ENCODE measurements at places on chromosomes 7 and 10. TPM values are rescaled to one million over a fixed set of nuclear protein-coding genes. Genes with fewer than 3 reads are reported as not detected.

DNA sequence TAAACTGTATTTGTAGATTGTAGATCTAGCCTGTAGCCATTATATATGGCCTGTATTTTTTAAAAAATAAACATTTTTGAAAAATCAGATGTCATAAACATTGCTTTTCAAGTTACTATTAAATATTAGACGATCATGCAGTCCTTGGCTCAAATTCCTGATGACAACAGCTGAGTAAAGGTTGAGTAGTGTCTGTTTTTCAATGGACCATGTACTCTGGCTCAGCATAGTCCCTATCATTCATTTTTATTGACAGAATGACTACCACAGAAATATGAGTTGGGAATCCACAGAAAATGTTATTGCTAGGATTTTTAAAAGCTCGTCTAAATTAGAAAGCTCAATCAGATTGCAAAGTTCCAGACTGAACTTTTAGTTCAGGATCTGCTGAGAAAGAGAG is 145.4 kb downstream of the SORCS1 start:
- DNase-seq, result no peak

GRCh38 chr10:99460070-99460469 is 29.6 kb upstream of the GOT1 start:
- DNase-seq, result no peak

- DNase-seq, result no peak
These were observed 46.8 kb downstream of the TYW1B start for GRCh38 chr7:72781161-72781560.

DNA sequence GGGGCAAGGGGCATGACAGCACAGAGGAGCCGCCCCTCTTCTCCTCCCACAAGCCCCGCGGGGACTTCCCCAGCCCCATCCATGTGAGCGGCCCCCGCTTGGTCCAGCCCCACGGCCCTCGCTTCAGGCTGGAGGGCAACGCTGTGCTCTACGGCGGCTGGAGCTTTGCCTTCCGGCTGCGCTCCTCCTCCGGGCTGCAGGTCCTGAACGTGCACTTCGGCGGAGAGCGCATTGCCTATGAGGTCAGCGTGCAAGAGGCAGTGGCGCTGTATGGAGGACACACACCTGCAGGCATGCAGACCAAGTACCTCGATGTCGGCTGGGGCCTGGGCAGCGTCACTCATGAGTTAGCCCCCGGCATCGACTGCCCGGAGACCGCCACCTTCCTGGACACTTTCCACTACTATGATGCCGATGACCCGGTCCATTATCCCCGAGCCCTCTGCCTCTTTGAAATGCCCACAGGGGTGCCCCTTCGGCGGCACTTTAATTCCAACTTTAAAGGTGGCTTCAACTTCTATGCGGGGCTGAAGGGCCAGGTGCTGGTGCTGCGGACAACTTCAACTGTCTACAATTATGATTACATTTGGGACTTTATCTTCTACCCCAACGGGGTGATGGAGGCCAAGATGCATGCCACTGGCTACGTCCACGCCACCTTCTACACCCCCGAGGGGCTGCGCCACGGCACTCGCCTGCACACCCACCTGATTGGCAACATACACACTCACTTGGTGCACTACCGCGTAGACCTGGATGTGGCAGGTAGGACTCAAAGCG is 5.1 kb downstream of the AOC1 start:
- no peak for DNase-seq

- no peak for DNase-seq
These were observed 99.1 kb downstream of the NRP1 start for GRCh38 chr10:33235251-33235884.

- no peak for DNase-seq
These were observed 88.8 kb upstream of the KIF5B start for GRCh38 chr10:32144817-32145688.

- DNase-seq, result no peak
These were observed 11.8 kb downstream of the FAS start for GRCh38 chr10:89002226-89002978.

DNA sequence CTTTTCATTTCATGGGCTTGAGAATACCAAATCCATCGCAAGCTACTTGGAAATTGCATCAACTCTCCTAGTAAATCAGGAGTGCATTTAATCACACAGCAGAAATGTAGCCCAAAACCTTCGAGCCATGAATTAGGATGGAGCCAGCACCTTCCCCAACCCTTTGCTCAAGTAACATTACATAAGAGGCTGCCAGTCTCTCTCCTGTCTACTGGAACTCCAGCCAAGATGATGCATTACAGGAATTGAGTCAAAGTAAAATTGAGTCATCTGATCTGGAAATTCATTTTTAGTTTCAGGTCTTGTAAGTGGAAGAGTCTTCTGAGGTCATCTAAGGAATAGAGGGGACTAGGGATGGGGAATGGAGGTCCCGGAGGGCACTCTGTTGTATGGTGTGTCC is 69.7 kb upstream of the FHIP2A start:
- DNase-seq, result no peak

DNA sequence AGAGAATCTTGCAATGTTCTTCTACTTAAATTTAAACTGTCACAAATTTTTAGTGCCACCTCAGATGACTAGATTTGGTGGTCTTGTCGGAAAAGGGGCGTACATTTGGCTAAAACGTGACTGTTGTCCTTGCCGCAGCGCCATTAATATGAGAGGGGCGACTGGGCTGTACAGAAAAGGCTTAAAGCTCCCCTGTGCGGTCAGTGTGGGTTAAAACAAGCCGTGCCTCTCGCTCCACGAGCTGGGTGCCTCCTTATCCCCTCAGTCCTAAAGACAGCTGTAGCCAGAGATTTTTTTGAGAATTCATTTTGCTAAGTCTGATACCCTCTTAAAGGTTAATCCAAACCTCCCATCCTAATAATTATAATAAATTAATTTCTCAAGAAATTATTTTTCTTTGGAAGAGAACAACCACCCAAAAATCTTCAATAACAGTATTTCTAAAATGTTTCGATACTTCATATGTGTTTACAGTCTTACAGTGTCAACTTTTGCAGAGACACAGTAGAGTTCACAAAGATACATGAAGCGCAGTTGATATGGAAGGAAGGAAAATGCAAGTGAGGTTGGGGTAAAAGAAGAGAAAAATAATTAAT is 68.6 kb downstream of the C7orf25 start:
- no peak for DNase-seq

GRCh38 chr10:8369666-8370065 is 315.2 kb downstream of the GATA3 start:
- DNase-seq, result no peak

GRCh38 chr10:130048081-130048480 is 62.5 kb downstream of the C10orf143 start:
- peak; percentile 24 for DNase-seq

DNA sequence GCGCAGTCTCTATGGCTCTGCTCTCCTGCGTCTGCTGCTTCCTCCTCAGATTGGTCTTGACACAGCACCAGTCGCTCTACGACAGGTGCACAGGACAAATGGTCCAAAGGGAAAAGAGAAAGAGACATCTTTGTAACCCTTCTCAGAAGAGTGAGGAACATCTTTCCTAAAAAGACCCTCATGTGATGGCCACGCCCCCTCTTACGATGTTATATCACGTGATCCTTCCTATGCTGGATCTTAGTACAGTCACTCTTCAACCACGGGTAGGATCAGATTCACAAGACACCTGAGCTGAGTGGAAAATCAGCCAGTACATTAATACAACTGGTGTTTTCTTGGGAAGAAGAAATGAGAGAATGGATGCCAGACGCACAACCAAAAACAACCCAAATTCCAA is 262.2 kb upstream of the CELF2 start:
- DNase-seq, result no peak

DNA sequence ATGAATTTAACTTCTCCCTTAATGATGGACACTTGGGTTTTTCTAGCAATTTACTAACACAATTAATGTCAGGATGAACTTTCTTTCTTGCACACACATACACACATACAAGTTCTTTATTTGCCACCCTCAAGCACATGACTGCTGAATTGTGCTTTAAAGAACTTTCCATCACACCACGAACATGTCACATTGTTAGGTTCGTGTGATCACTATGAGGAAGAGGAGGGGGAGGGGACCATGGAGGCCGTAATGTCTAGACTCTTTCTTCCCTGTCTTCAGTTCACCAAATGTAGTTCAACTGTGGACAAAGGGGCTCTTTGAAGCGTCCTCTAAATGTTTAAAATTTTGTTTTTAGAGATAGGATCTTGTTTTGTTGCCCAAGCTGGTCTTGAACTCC is 31.0 kb downstream of the NUP42 start:
- no peak for DNase-seq

DNA sequence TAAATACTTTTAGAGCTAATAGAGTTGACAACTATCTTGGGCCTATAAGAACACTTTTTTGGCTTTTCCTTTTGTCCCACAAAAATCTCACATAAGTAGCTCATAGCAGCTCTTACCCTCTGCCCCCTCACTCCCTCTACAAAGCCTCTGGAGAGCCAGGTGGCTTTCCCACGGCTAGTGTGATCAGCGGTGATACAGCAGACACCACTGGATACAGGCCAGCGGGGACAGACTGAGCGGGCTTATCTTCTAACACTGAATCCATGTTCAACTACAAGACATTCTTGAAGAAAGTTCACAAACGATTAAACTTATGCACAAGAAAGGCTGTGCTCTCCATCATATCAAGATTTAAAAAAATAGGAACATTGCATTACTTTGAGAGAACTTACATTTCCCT is 377.2 kb downstream of the PARD3 start:
- DNase-seq, result no peak

DNA sequence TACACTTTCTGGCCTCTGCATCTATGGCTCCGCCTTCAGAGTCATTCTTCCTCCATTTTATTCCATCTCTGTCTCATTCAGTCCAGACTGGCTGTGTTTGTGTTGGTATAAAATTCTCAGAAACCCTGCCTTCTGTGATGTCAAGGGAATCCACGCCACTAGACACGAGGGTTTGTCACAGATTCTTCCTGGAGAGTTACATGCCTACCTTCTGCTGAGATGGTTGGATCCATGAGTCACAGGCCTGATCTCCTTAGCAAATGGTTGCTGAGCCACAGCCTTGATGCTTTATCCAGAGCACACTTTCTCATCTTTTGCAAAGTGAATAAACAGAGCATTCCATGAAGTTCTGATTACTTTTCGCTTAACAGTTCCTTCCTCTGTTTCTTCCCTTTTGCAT is 35.9 kb upstream of the TSPAN33 start:
- DNase-seq, result no peak

GRCh38 chr7:78015574-78016260 is 217.1 kb downstream of the PHTF2 start:
- no peak for DNase-seq

- no peak for DNase-seq
These were observed 387.0 kb upstream of the SEMA3D start for GRCh38 chr7:85573844-85574243.

DNA sequence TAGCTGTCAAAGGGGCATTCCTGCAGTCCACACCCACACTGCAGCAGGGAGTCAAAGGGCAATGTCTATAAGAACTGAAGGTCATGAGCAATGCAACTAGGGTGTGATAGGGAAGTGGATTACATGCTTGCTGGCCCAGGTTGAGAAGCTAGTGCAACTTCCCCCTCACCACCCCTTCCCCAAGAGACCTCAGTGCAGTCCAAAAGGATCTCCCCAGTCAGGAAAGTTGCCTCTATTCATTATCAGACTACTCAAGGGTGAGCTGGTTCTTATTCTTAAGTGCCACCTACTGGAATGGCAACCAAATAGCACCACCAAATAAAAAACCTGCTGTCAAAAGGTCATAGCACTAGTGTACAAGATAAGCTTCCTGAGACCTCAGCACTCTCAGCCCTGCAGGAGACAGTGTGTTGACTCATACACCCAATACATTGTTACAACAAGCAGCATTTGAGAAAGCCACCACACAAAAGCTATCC is 28.2 kb downstream of the MTERF1 start:
- DNase-seq, result no peak

DNA sequence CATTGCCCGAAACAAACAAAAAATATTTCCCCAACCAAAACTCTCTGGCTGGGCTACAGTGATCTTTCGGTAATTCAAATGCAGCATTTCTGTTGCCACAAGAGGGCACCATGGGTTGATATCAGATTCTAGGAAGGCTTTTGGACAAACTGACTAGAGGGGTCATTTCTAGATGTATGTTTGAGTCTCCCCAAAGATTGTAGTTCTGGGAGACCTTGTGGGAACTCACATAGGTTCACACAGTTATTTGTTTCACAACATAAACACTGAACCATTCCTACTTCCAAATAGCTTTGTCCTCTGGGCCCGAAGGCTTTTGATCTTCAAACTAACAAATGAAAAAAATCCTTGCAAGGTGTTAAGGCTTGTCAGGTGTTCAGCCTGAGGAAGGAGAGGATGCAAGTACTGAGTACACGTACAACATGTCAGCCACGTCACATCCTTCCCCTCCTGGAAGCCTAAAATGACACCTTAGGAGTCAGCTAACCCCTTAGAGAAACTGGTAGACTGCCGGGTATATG is 37.0 kb upstream of the IL15RA start:
- no peak for DNase-seq

DNA sequence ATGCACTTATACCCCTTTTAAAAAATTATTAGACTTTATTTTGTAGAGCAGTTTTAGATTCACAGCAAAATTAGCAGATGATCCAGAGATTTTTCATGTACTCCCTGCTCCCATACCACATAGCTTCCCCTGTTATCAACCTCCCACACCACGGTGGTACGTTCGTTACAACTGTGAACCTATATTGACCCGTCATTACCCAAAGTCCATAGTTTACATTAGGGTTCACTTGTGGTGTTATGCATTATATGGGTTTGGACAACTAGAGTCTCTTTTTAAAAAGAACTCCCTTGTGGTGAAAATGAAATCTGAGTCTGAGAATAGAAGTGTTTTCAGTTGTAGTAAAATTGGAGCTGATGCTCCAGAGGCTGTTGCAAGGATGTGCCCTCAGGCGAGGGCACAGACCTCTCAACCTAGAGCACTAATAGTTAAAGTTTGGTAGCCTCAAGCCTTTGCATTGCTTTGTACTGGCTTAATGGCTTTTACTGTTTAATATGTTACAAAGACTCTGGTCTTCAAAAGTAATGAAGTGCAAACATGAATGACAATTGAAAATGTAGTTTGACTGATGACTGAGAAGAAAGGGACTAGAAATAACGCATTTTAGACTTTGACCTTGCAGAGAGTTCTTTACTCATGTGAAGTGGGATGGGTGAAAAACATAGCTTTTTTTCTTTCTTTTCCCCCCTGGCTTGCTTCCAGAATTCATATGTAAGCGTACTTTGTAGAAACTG is 30.6 kb upstream of the CSTF2T start:
- no peak for DNase-seq

- DNase-seq, result no peak
These were observed 333.7 kb downstream of the NRG3 start for GRCh38 chr10:82208726-82209125.

The NOS3 gene
- 71.8 TPM for total RNA-seq

The MOGAT3 gene
- not detected for total RNA-seq

The HILPDA gene
- 12.8 TPM for total RNA-seq

The ANKRD61 gene
- 0.42 TPM for total RNA-seq

The FAM131B gene
- total RNA-seq, result 1.5 TPM

The HEPACAM2 gene
- total RNA-seq, result not detected

The TACC2 gene
- 54.6 TPM for total RNA-seq

The NUPR2 gene
- not detected for total RNA-seq

The AMZ1 gene
- 0.32 TPM for total RNA-seq

The SUN3 gene
- total RNA-seq, result not detected

The AS3MT gene
- 1.2 TPM for total RNA-seq

The COL1A2 gene
- total RNA-seq, result 780 TPM

The FAM24B gene
- total RNA-seq, result 1.4 TPM

The ARL4A gene
- total RNA-seq, result 23.9 TPM

The NEUROG3 gene
- total RNA-seq, result not detected

The FAM180A gene
- total RNA-seq, result 38.1 TPM

The FAM241B gene
- 2.2 TPM for total RNA-seq
